ENCODE measurements at places on chromosomes 13 and 19. TPM values are rescaled to one million over a fixed set of nuclear protein-coding genes. Genes with fewer than 3 reads are reported as not detected.
A peak's percentile ranks its signal among the peaks of the same experiment; 100 is the strongest.

- peak; percentile 82 for DNase-seq
These were observed 5.5 kb downstream of the IER2 start for GRCh38 chr19:13155472-13156359.

DNA sequence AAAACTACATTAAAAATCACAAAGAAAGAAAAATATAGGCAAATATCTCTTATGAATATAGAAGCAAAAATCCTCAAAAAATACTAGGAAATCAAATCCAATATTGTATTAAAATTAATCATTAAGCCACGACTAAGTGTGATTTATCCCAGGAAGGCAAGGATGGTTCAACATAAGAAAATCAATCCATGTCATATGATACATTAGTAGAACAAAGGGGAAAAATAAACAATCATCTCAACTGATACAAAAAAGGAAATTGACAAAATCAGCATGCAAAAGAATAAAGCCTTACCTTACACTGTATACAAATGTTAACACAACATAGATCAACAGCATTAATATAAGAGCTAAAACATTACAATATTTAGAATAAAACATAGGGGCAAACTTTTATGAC is 933.3 kb downstream of the PCDH9 start:
- DNase-seq, result no peak

DNA sequence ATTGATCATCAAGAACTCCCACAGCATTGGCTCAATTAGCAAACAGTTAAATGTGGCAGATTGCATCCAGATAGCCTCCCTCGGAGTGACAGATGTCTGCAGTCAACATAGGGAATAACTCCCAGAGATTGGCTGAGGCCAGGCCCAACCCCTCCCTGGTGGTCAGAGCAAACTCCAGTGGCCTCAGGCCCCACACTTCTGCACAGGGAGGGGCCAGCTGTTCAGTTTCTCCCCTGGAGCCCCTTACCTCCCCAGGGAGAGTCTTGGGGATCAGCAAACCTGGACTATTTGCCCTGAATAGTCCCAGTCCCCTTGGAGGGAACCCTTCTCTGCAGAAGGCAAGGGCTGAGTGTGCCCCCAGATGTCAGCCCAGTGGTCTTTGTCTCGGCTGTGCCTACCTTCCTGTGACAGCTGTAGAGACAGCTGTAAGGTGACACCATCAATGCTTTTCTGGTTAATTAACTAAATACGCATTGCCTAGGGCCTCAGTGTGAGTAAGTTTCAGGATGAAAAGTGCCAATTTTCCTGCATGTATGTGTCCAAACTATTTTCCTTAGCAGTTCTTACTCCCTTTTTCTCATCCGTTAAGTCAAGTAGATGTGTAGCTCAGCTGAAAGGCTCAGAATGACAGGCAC is 102.7 kb upstream of the UQCRFS1 start:
- no peak for DNase-seq

- DNase-seq, result no peak
These were observed 12.8 kb downstream of the F2RL3 start for GRCh38 chr19:16901491-16902175.

Gene ZNF813
- total RNA-seq, result 5.7 TPM

Data from LHCN-M2 (cell line).